ENCODE measurements at places on chromosomes 12 and 14. TPM values are rescaled to one million over a fixed set of nuclear protein-coding genes. Genes with fewer than 3 reads are reported as not detected.

PLBD2 gene
- 34.2 TPM for total RNA-seq

TOMM20L gene
- not detected for total RNA-seq

NAV3 gene
- 11.6 TPM for total RNA-seq

KIF26A gene
- 4.4 TPM for total RNA-seq

INSM2 gene
- not detected for total RNA-seq

P2RX2 gene
- total RNA-seq, result not detected

CD27 gene
- total RNA-seq, result not detected

STAC3 gene
- total RNA-seq, result 0.43 TPM

CDKN3 gene
- total RNA-seq, result 71.4 TPM

SDSL gene
- 28.4 TPM for total RNA-seq
